Fibroblast of villous mesenchyme (primary cell): ENCODE measurements at places on chromosomes 2 and 18. TPM values are rescaled to one million over a fixed set of nuclear protein-coding genes. Genes with fewer than 3 reads are reported as not detected.

- DNase-seq, result no peak
Observed at GRCh38 chr18:5066380-5066977, 130.6 kb downstream of the AKAIN1 start.

- DNase-seq, result no peak
Observed at GRCh38 chr2:159902722-159903121, 104.7 kb upstream of the CD302 start.

KCNG2 gene
- total RNA-seq, result under 0.01 and 0.64 TPM in 2 replicates

GRCh38 chr2:127039387-127040031 is 67.4 kb downstream of the BIN1 start:
- no peak for DNase-seq

- DNase-seq, result peak; percentile 66
Observed at GRCh38 chr18:36772241-36772723, 56.5 kb downstream of the TPGS2 start.
